ENCODE measurements at places on chromosomes 5 and 9.

DNA sequence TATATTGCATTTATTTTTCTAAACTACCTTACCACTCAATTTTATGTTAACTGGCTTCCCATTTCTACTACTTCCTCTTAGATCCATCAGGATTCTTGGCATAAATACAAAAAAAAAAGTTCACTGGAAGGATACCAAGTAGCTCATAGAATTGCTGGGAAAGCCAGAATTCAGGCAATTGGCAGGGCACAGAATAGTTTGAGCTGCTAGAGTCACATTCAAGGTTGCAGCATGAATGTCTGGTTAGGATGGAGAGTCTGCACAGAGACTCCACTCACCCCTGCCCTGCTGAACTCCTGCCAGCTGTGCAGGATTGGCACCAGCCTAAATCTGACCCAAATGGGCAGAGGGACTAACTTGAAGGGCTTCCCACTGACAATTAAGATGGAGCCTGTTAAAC, 4.9 kb upstream of the AMACR start:
- DNase-seq: no peak

DNA sequence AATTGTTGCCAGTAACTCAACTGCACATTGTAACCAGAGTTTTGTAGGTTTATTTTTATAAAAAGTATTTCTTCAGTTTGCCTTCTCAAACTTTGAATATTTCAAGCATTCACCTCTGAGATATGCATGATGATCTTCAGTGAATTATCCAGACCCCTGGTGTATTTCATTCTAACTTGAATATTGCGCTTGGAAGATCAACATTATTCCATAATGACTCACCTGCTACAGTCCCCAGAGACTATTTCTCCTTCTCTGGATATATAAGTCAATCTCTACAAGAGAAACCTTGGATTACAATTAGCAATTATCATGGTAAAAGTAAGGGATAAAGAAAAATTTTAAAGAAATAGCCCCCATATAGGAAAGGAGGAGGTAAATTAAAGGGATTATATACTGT, 1041.0 kb downstream of the TLE1 start:
- DNase-seq: no peak

- DNase-seq: no peak
Observed at GRCh38 chr5:178334861-178335260, 102.3 kb upstream of the PHYKPL start.

GRCh38 chr9:76302947-76303550, 91.2 kb downstream of the RFK start:
- DNase-seq: no peak

DNA sequence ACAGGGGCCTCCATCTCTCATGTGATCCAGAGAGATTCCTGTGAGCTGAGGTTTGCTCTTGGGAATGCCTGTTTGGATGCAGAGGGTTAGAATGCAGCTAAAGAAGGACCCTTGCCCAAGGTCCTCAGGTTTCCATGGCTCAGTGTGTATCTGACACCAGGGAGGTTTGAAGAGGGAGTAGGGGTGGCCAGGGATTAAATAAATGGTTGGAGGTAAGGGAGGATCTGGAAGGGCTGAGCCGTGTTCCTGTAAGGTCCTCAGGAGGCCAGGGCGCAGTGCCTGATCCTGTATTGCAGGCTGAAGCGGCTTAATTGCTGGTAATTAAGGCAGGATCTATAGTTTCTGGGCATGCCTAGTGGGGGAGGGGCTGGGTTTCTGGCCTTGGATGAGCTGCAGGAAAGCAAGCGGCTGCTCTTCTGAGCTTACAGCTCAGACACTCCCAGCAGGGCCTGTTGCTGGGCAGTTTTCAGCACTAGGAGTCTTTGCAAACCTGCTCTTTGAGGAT, 41.5 kb upstream of the MAP1B start:
- no peak for DNase-seq

GRCh38 chr9:12554636-12555035, 138.5 kb upstream of the TYRP1 start:
- no peak for DNase-seq

GRCh38 chr5:91048073-91048472, 335.0 kb downstream of the ARRDC3 start:
- DNase-seq: no peak

DNA sequence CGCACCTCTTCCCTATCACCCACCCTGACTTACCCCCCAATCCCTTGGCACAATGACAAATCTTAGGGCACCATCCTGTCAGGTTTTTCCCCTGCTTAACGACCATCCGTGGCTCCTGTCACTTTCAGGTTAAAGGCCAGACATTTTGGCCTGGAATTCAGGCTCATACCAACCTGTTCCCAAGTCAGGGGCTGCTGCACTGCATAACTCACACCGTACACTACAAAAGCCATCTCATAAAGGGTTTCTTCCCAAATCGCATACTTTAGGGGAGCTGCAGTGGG, 7.5 kb upstream of the AKNA start:
- no peak for DNase-seq

GRCh38 chr9:12155401-12156134, 537.6 kb upstream of the TYRP1 start:
- no peak for DNase-seq

DNA sequence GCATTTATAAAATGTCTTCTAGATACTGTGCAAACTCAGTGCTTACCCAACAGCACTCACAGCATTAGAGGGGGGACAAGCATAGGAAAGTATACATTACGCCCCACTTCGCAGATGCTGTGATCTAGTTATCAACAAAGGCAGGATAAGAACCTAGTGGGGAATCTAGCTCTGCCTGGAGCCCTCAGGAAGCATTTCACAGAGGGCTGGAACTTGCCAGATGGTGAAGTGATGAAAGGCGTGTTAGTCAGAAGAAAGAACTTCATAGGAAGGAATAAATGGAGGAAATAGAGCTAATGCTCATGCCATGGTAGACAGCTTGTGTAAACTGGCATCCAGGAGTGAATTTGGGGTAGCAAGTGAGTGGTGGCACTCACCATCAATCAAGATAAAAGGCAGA, 25.8 kb downstream of the DIRAS2 start:
- DNase-seq: no peak

DNA sequence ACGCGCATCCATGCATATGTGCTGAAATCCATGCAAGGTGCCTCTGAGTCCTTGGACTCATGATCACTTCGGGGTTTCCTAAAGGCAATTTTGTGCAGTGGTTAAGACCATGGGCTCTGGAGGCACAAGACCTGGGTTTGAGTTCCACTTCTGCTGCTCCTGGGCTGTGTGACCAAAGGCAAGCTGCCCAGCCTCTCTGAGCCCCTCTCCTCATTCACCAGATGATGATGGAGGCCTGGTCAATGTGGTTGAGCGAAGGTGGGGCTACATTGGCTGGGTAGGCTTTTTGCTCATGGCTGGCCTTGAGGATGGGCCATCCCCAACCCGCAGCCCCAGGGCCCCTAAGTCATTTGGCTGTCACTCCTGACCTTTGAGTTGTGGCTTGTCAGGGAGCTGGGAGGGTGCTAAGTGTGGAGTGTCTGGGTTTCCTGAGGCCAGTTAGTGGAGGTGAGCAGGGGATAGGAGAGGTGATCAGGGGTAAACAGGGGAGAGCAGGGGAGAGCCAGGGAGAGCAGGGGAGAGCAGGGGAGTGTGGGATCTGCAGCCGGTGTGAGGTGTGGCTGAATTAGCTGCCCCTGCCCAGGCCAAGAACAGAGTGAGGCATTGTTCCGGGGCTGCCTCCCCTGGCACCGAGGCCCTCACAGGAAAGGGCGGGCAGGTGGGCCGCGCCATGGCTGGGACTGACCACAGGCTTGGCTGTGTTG, 64.6 kb upstream of the SYNPO start:
- DNase-seq: no peak

DNA sequence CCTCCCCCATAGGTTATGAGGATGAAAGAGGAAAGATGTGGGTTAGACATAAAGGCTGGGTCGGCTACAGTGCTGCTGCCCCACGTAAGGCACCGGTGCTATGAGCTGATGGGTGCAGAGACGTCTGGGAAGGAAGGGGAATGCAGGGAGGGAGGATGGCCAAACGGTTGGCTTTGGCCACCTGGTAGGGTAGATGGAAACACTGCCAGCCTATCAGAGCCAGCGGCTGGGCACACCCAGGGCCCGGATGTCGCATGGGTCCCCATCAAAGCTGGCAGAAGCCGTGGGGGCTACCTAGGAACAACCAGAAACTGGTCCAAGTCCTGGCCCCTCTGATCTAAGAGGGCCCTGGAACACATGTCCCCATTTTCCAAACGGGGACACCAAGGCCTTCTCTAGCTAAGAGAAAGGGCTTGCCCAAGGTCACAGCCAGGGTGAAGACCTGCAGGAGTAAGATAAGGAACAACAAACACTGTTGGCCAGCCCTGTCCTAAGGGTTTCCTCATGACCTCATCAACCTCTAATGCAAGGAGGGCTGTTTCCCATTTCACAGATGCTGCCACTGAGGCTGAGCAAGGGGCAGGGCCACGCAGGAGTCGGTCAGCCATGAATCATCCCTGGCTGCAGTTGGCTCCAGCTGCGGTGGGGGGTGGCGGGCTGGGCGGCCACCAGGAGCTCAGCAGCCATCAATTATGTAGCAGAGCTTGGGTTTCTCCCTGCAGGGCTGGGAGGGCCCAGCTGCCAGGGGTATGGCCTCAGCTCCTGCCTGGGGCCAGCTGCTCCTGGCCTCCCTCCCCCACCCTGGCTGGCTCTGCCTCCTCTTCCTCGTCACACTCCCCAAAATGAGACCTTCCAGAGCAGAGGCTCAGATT, 4.9 kb downstream of the SH3GLB2 start:
- no peak for DNase-seq

DNA sequence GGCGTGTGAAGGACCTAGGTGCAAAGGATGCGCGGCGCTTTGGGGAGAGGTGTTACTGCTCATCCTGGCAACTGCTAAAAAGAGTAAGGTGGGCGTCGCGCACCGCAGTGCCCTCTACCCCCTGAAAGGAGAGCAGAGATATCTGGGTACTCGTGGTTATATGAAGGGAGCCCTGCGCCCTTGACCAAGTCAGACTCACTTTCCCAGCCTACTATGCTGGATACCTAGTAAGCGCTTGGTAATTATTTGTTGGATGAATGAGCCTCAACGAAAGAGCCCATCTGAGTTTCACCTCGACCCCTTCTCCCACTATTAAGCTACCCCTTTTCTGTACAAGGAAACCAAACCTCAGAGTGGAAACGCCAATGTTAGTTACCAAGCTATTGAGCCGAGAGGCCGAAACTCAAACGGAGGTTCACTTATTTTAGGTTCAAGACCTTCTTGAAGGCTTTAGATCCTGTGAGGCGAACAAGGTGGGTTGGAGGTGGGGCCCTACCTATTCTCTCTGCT, 8.0 kb downstream of the LHX6 start:
- DNase-seq: no peak

GRCh38 chr9:1875251-1875851, 139.8 kb upstream of the SMARCA2 start:
- no peak for DNase-seq

- no peak for DNase-seq
Observed at GRCh38 chr5:159877894-159878448, 38.3 kb upstream of the ADRA1B start.

- no peak for DNase-seq
Observed at GRCh38 chr5:73853091-73853490, 227.1 kb downstream of the ARHGEF28 start.

DNA sequence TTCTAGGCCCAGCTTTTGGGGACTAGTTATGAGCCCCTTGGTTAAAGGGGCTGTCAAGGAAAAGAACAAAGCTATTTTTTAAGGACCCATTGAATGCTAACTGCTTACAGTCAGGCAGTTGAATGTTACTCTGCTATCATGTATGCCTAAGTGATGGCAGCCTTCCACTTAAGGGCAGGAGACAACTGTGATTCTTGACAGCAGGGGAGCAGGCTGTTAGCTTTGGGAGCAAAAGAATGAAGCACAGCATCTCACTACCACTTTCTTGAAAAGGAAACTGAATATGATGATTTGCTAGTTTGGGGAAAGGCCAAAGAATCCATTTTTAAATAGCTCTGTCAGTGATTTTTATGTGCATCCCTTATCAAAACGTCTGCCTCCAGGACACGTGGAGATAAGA, 221.6 kb downstream of the SH3GL2 start:
- no peak for DNase-seq

GRCh38 chr5:103546858-103547257, 15.7 kb downstream of the NUDT12 start:
- DNase-seq: no peak

- DNase-seq: no peak
Observed at GRCh38 chr9:105421154-105421553, 26.7 kb upstream of the FSD1L start.

GRCh38 chr9:75069171-75069570, 18.8 kb downstream of the NMRK1 start:
- DNase-seq: no peak

GRCh38 chr5:118461436-118461835, 526.9 kb downstream of the DTWD2 start:
- DNase-seq: no peak

- DNase-seq: no peak
Observed at GRCh38 chr5:93407454-93407853, 173.6 kb downstream of the NR2F1-AS1 start.

DNA sequence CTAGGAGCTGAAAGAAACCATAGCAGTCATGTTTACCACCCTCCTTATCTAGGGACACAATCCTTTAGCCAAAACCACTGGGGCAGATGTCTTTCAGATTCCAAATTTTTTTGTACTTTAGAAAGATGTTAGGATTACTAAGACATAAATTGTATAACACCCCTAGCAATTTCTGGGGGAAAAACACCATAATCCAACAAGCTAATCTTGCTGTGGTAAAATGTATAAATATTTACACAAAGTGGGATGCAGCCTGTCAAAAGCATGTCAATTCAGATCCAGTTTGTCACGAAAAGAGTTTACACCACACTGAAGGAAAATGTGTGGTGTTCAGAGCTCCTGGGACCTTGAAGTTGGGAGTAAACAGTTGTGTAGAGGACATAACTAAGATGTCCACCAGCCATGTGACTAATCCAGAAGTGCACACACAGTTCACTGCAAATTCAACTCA, 274.3 kb downstream of the ADAMTSL1 start:
- DNase-seq: no peak

DNA sequence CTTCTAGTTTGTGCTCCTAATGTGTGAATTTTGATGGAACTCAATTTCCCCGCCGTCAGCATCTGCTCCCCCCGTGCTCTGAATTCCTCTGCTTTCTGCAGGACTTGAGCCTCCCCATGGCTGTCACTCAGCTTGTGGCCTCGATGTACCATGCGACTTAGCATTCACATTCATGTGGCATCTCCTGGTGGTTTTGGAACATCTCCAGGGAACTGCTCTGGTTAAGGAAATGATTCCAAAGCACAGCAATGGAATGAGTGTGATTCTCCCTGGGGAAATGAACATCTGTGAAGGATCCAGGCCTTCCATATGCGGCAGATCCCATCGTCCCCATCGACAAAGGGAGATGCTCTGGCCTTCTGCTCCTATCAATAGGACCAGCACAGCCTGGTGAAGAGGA, 119.0 kb downstream of the ENTREP1 start:
- no peak for DNase-seq

GRCh38 chr5:113293975-113294310, 140.8 kb downstream of the TSSK1B start:
- no peak for DNase-seq

Data from activated T-cell treated with anti-CD3 and anti-CD28 coated beads, Interleukin-2, amount 50 U/mL, for 4 hours (primary cell).